Right lobe of liver (tissue), 6 donors: ENCODE measurements at places on chromosomes 7 and 10. TPM values are rescaled to one million over a fixed set of nuclear protein-coding genes. Genes with fewer than 3 reads are reported as not detected.

The SEMA4G gene
- total RNA-seq = 129 TPM

The ZCCHC24 gene
- total RNA-seq = 22.4 TPM

The EPDR1 gene
- total RNA-seq = 34.1 TPM

The WNT16 gene
- not detected for total RNA-seq

The KCNH2 gene
- 0.24 TPM for total RNA-seq

The TES gene
- total RNA-seq = 16.8 TPM

The CYP2C19 gene
- total RNA-seq = 257 TPM

The HOXA7 gene
- not detected for total RNA-seq

The KCP gene
- not detected for total RNA-seq

The CALY gene
- not detected for total RNA-seq

The AKR1C1 gene
- 668 TPM for total RNA-seq

- H3K4me3 ChIP-seq = no peak overlapping the region
- no peaks in the 10 kb centered on the region for H3K36me3 ChIP-seq
- no peaks in the 10 kb centered on the region for H3K4me1 ChIP-seq
- H3K27me3 ChIP-seq = no peaks in the 10 kb centered on the region
- H3K27ac ChIP-seq = no peak overlapping the region
Measured at GRCh38 chr7:140275069-140275965, 98.5 kb upstream of the KDM7A start.

DNA sequence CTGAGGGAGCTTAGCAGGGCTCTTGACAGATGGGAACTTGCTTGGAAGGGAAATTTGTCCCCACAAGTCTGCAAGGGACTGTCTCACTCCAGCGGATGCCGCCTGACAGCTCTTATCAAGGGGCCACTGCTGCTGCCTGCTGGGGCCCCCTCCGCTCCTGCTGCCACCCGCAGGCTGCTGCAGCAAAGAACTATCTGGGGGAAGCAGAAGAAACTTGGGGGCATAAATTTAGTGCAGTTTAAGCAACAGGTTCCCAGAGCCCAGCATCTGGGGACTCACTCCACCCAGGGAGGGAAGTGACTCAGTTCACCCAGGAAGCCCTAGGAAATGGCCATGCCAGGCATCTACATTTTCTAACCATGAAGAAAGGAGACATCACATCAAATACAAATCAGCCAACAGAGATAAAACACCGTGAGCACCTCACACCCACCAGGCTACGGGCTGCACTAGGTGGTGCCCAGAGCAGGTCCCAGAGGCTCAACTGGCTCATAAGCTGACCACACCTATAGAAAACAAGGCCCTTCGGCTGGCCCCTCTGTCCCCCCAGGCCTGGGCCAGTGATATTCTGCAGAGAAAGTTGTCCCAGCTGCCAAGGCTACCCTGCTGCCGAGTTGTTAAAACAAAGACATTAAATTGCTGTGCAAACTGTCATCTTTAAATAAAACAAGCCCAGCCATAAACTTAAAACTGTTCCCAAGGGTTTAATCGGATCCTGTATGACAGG is 3.7 kb downstream of the RGS10 start:
- H3K27me3 ChIP-seq = no peaks in the 10 kb centered on the region
- no peak for DNase-seq
- H3K4me1 ChIP-seq = no peaks in the 10 kb centered on the region
- no peak overlapping the region for H3K4me3 ChIP-seq
- no peak overlapping the region for H3K27ac ChIP-seq
- H3K36me3 ChIP-seq = no peaks in the 10 kb centered on the region

DNA sequence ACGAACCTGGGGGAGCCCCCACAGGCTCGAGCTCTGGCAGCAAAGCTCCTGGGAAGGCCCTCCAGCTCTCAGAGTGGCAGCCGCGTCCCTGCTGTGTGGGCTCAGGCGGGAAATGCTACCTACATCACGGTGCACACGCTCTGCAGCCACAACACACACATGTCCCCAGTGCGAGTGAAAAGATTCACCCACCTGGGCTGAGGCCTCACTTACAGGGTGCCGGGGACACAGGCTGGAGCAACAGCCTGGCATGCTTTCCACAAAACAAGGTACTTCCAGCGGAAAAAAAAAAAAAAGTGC is 410.4 kb upstream of the FOXK1 start:
- no peaks in the 10 kb centered on the region for H3K27me3 ChIP-seq
- H3K4me3 ChIP-seq = no peak overlapping the region
- H3K27ac ChIP-seq = no peak overlapping the region
- no peak for DNase-seq

- H3K4me3 ChIP-seq = no peak overlapping the region
- H3K27ac ChIP-seq = peak overlapping the region; percentile 92
- no peaks in the 10 kb centered on the region for H3K36me3 ChIP-seq
- peak; percentile 45 for DNase-seq
Measured at GRCh38 chr10:14562218-14563075, 212.2 kb downstream of the FAM107B start.

- H3K36me3 ChIP-seq = no peaks in the 10 kb centered on the region
- H3K27ac ChIP-seq = no peak overlapping the region
- H3K27me3 ChIP-seq = no peaks in the 10 kb centered on the region
- DNase-seq = no peak
- H3K4me3 ChIP-seq = no peak overlapping the region
Measured at GRCh38 chr10:60604342-60604741, 173.9 kb upstream of the CDK1 start.

GRCh38 chr10:4281190-4281825 is 496.3 kb upstream of the KLF6 start:
- no peak for DNase-seq
- no peaks in the 10 kb centered on the region for H3K4me1 ChIP-seq
- H3K27me3 ChIP-seq = no peaks in the 10 kb centered on the region
- H3K4me3 ChIP-seq = no peak overlapping the region
- no peaks in the 10 kb centered on the region for H3K36me3 ChIP-seq
- H3K27ac ChIP-seq = no peak overlapping the region

DNA sequence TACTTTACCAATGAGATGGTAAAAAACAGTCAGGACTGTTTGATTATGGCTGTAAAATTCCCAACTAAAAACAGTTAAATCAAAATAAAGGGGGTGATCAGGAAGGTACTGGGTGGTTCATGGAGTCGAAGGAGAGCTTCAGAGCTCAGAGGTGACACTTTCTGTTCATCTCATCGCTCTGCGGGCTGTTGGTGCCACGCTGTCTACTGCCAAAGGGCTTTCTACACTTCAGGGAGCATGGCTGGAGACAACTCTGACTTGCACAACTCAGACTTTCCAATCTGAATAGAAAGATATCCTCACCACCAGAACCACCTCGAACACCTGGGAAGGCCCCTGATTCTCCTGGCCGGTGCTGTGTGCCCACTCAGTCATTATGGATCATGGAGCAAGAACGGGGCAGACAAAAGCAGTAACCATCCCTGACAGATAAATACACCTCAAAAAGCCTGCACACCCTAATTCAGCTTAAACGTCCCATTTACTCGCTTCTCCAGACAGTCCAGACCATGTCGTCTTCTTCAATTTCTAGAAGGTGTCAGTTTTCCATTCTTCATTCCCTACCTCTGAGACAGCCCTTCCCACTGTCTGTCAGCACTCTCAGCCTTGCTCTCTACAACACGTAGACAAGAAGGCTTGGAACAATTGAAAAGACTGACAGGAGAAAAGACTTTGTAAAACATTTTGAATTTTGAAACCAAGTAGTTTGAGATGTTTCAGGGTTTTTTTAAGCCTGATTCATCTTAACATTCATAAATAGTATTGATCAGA is 348.7 kb upstream of the NFE2L3 start:
- no peaks in the 10 kb centered on the region for H3K4me1 ChIP-seq
- H3K27ac ChIP-seq = no peak overlapping the region
- no peaks in the 10 kb centered on the region for H3K36me3 ChIP-seq
- no peak for DNase-seq
- H3K27me3 ChIP-seq = no peaks in the 10 kb centered on the region

GRCh38 chr7:39341083-39341482 is 225.1 kb upstream of the YAE1 start:
- H3K27me3 ChIP-seq = no peaks in the 10 kb centered on the region
- no peak for DNase-seq
- H3K4me3 ChIP-seq = no peak overlapping the region
- H3K36me3 ChIP-seq = no peaks in the 10 kb centered on the region
- no peak overlapping the region for H3K27ac ChIP-seq

DNA sequence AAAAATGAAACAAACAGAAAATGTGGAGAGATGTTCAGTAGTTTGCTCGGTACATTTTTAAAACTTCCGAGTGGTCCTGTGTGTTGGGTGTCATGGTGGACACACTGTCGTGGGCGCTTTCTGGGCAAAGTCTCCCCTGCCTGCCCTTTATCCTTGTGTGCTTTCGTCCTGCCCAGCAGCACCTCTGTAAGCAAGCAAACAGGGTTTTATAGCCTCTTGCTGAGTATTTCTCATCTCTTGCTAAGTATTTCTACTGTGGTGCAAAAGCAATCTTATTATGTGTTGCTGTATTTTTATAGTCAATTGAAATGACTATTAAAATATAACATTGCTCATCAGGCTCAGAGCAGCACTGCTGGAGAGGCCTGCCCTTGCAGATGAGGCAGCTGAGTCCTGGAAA is 48.7 kb downstream of the DOCK1 start:
- no peaks in the 10 kb centered on the region for H3K36me3 ChIP-seq
- H3K27me3 ChIP-seq = no peaks in the 10 kb centered on the region
- no peaks in the 10 kb centered on the region for H3K4me1 ChIP-seq
- DNase-seq = no peak
- no peak overlapping the region for H3K4me3 ChIP-seq
- H3K27ac ChIP-seq = no peak overlapping the region

GRCh38 chr10:11437391-11438142 is 173.9 kb downstream of the USP6NL start:
- H3K27ac ChIP-seq = no peak overlapping the region
- no peaks in the 10 kb centered on the region for H3K27me3 ChIP-seq
- H3K36me3 ChIP-seq = no peaks in the 10 kb centered on the region
- H3K4me1 ChIP-seq = no peaks in the 10 kb centered on the region

DNA sequence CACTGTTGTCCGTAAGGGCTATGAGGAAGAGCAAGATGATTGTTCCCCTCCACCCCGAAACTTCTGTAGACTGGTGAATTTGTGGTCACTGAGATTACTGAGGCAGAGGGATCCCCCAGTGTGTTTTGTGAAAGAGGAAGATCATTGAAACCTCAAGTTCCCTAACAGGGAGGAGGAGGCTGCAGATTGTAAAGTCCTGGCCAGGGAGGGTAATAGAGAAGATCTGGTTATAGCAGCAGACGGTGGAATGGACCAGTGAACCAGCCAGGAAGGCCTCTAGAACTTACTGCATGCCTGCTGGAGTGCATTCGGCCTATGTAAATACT is 31.1 kb downstream of the LMTK2 start:
- no peaks in the 10 kb centered on the region for H3K4me1 ChIP-seq
- DNase-seq = no peak
- no peaks in the 10 kb centered on the region for H3K36me3 ChIP-seq
- no peak overlapping the region for H3K27ac ChIP-seq
- H3K27me3 ChIP-seq = no peaks in the 10 kb centered on the region
- no peak overlapping the region for H3K4me3 ChIP-seq

DNA sequence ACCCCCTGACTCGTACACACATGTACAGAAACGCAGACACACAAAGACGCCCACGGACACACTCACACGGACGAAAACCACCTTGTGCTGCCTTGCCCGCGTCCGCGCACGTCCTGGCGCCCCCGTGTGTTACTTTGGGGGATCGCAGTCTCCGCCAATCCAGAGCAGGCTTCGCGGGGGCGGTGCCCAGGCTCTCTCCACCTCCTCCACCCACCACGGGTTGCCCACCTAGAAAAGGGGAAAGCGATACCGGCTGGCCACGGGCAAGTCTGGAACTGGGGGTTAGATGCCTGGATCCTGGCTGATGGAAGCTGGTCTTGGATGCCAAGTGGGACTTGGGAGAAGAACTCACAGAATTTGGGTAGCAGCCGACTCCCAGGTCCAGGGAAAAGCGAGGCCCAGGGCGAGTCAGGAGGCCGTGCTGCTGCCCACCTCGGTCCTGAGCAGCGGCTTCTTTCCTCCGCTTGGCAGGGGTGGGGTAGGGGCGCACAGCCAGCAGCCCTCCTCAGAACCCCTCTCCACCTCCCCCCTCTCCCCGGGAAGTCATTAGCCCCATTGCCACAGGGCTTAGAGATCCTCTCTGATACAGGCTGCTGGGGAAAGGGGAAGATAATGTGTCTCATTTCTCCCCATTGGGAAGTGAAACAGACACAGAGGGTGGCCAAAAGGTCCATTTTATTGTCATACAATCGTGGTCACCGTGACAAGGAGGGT is 4.6 kb upstream of the VGF start:
- no peak overlapping the region for H3K27ac ChIP-seq
- DNase-seq = peak; percentile 77
- peaks cover 5% of the 10 kb centered on the region for H3K27me3 ChIP-seq

DNA sequence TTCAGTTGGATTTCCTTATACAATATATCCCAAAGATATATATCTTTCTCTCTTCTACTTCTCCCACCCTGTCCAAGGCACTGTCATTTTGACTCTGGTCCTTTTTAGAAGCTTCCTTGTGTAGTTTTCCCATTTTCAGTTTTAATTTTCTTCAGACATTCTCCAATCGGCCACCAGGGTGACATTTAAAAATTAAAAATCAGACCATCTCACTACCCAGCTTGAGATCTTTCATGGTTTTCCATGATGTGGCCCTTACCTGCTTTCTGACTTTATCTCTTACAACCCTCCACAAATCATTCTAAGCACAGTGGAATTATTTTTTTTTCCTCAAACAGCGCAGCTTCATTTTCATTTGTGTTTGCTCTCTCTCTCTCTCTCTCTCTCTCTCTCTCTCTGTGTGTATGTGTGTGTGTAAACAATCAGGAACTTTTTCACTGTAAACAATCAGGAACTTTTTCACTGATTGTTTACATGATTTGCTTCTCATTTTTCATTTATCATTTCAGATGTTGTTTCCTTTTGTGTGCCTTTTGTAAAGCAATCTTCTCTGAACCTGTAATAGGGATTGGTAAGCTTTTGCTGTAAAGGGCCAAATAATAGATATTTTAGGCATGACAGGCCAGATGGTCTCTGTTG is 348.9 kb downstream of the ATRNL1 start:
- H3K4me1 ChIP-seq = no peaks in the 10 kb centered on the region
- no peaks in the 10 kb centered on the region for H3K36me3 ChIP-seq
- DNase-seq = no peak
- no peak overlapping the region for H3K27ac ChIP-seq
- H3K27me3 ChIP-seq = no peaks in the 10 kb centered on the region

GRCh38 chr10:124939290-124939689 is 2.6 kb upstream of the ZRANB1 start:
- no peak overlapping the region for H3K4me3 ChIP-seq
- DNase-seq = no peak
- no peaks in the 10 kb centered on the region for H3K4me1 ChIP-seq
- H3K36me3 ChIP-seq = no peaks in the 10 kb centered on the region
- no peaks in the 10 kb centered on the region for H3K27me3 ChIP-seq
- H3K27ac ChIP-seq = no peak overlapping the region

GRCh38 chr7:123615344-123615743 is 13.7 kb downstream of the ASB15 start:
- H3K36me3 ChIP-seq = no peaks in the 10 kb centered on the region
- DNase-seq = no peak
- H3K27ac ChIP-seq = no peak overlapping the region

DNA sequence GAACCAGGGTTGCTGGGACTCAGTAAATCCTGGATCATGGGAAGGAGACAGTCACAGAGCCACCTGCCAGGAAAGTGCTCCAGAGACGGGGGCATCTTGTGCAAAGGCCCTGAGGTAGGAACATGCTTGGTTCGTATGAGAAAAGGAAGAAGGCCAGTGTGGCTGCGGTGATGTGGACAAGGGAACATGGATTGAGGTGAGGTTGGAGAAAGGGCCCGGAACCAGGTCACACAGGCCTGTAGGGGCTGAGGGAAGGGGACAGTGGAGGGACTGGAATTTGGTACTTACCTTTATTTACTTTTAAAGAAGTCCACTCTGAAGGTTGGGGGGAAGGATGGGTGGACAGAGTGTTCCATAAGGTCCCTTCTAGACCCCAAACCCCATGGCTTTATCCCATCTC is 32.9 kb upstream of the CXCL12 start:
- no peak overlapping the region for H3K27ac ChIP-seq
- H3K4me3 ChIP-seq = no peak overlapping the region
- no peaks in the 10 kb centered on the region for H3K36me3 ChIP-seq
- H3K27me3 ChIP-seq = no peaks in the 10 kb centered on the region
- H3K4me1 ChIP-seq = no peaks in the 10 kb centered on the region
